Naive thymus-derived CD8-positive, alpha-beta T cell (primary cell): ENCODE measurements at places on chromosomes 4 and X. TPM values are rescaled to one million over a fixed set of nuclear protein-coding genes. Genes with fewer than 3 reads are reported as not detected.

TMPRSS11B gene
- total RNA-seq = not detected

DNA sequence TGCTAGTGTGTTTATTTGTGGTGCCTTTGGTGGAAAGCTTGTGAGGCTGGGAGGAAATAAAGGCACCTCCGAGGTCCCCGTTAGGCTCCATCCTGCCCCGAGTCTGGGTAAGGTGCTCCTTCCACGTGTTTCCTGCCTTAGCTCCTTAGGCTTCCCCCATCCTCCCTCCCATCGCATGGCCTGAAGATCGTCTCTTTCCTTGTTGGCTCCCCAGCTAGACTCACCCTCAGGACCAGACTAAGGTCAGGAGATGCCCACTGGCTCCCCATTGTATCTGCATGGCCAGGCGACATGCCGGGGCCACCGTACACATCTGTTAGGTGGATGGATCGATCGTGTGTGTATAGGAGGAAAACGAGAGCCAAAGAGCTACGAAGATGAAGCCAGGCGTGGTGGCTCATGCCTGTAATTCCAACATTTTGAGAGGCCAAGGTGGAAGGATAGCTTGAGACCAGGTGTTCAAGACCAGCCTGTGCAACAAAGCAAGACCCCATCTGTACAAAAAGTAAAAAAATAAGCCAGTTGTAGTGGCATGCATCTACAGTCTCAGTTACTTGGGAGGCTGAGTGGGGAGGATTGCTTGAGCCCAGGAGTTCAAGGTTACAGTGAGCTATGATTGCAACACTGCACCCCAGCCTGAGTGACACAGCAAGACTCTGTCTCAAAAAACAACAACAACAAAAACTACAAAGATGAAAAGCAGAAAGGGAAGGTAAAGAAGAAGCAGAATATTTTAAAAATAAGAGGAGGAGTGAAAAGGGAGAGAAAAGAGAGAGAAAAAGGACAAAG, 53.7 kb downstream of the SEPSECS start:
- DNase-seq = no peak

FAM184B gene
- total RNA-seq = not detected

DNA sequence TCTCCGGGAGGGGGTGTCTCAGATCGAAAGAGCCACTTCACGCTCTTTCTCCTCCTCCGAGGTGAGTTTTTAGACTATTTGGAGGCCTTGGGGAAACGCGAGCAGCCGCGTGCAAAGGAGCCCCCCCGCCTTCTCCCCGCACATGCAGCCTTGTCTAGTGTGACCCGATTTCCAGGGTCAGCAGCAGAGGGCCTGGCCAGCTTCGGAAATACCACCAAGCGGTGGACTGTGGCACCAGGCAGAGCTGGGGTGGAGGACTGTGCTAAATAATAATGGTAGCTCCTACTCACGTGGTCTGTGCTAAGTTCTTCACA, 79.3 kb upstream of the BCOR start:
- DNase-seq = no peak

DNA sequence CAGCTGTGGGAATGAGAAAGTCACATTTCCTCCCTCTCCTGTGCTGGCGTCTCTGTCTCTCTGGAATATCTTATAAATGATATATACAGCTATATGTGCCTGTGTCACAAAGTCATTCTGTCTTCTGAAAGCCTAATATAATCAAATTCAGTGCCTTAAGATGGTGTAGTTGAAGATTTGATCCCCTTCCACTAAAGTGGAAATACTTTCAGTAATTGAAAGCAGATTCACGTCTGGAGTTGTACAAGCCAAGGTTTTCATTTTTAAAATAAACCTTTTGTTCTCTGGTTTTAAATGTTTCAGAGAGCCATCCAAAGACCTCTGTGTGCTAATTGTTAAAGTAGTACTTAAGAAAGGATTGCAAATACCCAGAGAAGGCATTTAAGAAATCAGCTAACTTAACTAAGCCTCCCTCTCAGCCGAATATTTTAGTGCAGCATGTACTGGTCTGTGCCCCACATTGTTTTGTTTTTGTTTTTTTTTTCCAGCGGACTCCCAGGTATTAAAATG, 206.8 kb downstream of the TENM3 start:
- no peak for DNase-seq

DNA sequence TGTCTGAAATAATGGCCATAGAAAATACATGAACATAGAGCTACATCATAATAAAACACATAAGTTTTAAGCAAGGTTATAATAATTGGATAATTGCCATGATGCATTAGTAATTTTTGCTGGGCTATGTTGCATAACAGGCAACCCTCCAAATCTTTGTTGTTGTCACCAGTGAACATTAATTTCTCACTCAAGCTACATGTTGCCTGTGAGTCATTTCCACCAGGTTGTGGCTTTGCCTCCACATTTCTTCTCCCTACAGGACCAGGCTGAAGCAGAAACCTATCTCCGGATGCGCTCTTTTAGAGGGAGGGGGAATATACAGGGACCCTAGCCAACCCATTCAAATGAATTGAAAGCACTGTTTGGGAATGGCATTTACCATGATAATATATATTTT, 347.7 kb downstream of the GABRG1 start:
- no peak for DNase-seq

SLC16A2 gene
- 0.65 TPM for total RNA-seq

CTAG1A gene
- total RNA-seq = not detected

- DNase-seq = no peak
Measured at GRCh38 chr4:89422441-89422990, 114.9 kb upstream of the GPRIN3 start.

- DNase-seq = no peak
Measured at GRCh38 chrX:39421006-39421405, 619.7 kb downstream of the MID1IP1 start.

DNA sequence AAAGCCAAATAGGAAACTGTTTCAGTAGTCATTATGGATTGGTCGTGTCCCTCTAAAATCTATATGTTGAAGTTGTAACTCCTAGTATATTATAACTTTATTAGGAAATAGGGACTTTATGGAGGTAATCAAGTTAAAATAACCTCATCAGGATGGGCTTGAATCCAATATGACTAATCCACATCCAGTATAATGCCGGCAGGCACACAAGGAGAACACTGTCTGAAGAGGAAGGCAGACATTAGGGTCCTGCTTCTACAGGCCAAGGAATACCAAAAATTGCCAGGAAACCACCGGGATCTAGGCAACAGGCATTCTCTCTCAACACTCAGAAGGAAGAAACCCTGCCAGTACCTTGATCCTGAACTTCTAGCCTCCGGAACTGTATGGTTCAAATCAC, 130.3 kb downstream of the ATP10D start:
- DNase-seq = no peak

- no peak for DNase-seq
Measured at GRCh38 chrX:375181-376036, 11.3 kb downstream of the PPP2R3B start.

PAGE2B gene
- 0.99 TPM for total RNA-seq

DNA sequence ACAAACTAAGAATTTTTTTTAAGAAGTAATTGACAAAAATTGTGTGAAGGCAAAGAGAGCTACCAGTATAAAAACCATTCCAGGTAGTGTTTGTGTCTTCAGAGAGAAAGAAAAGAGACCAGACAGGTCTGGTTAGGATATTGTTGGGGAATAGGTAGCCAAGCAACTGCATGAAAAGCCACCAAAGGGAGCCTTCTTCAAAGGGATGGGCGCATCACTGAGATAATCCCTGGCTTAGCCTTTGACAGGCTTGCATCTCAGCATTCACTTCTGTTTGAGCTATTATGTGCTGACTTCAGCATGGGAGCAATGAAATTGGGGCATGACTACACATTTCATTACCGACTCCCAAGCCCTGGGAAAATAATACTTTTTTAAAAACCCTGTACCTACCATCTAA, 496.6 kb downstream of the IL1RAPL1 start:
- DNase-seq = no peak

SASH3 gene
- total RNA-seq = 158 TPM

DNA sequence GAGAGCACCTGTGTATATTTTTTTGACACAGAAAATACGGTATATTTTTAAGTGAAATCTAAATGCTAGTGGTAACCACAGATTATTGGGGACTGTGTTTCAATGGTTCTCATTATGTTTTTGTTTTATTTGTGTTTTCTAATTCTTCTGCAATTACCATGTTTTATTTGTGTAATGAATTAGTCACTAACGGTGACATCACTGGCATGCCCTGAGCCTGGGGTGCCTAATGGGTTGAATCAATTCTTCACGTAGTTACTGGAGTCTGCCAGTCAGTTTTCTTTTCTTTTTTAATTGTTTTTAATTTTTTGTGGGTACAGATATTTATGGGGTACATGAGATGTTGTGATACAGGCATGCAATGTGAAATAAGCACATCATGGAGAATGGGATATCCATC, 168.8 kb downstream of the RELL1 start:
- DNase-seq = no peak

ETDB gene
- not detected for total RNA-seq

DNA sequence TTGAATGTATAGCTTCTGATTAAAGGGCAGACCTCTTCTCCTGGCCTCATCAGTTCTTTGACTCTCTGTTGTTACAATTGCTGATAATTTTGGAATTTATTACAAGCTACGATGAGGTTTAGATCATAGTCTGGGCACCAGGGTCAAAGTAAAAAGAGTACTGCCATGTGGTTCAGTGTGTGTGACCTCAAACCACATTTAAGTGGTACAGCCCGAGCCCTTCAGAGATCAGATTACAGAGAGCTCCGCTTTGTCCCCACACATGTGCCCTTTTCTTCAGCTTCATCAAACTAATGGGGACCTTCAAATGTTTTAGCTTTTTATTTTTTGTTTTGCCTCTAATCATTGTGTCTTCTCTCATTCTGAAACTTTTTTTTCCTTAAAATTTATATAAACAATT, 37.1 kb downstream of the SPANXN2 start:
- DNase-seq = no peak

GRCh38 chr4:107094976-107095375, 58.9 kb upstream of the DKK2 start:
- DNase-seq = no peak

DNA sequence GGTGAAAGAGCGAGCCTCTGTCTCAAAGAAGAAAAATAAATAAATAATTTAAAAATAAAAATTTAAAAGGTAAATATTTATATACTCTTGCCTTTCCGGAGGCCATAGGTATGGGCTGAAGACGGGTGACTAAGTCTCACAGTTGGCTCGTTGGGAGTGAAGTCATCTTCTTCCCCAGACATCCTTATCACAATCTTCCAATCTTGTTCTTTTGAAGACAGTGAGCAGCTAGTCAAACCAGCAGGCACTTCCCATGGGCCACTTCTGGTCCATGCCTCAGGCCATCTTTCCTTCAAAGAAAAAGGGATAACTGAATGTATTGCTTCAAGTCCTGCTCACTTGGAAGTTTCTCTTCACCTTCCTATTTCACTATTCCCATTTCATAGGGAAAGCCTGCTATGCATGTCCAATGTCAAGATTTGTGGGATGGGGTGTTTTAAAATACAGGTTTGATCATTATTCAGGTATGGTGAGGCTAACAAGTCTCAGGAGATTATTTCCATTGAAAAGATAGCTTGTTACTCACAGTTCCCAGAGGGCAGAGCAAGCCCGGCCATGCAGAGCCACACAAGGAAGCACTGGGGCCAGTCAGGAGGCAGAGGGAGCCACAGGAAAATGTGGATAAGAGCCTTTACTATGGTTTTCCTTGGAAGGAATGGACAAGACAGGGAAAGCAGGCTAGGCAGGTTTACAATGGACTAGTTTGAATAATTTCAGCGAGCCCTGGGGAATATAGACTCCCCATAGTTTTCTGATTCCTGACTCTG, 33.3 kb upstream of the VCX2 start:
- DNase-seq = no peak

SSX2 gene
- not detected for total RNA-seq

DNA sequence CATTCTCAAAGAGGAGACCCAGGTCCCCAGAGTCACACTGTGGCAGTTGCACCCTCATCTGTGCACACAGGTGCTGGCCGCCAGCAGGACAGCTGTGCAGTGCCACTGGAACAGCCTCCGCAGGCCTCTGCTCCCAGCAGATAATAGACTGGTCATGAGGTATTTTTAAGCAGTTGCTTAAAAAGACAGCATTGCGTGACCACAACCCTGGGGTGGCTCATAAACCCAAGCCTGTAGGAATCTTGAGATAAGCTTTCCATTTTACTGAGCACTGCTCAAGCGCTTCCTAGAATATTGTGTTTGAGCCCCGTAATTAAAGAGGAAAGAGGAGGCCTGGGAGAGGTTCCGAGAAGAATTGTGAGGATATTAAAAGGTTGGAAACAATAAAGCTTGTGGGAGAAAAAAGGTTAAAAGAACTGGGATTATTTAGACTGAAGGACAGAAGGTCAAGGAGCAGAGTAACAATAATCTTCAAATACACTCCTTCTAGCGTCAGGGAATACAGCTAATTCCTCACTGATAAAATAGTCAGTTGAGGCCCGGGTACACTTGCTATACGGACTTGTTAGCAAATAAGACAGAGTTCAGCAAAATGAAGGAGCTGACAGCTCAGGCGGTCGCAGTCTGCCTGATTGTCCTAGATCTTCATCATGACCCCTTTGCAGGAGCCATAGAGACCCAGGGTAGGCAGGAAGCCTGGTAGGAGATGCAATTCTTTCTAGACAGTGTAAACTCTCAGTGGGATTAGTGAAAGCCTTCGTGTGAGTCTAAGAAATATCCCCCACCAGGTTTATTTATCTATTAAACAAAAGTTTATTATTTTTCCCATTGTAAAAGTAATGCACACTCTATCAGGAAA, 86.2 kb upstream of the KIT start:
- DNase-seq = no peak

- no peak for DNase-seq
Measured at GRCh38 chrX:3428792-3429191, 82.3 kb upstream of the MXRA5 start.

JCHAIN gene
- total RNA-seq = 6.9 TPM

DNA sequence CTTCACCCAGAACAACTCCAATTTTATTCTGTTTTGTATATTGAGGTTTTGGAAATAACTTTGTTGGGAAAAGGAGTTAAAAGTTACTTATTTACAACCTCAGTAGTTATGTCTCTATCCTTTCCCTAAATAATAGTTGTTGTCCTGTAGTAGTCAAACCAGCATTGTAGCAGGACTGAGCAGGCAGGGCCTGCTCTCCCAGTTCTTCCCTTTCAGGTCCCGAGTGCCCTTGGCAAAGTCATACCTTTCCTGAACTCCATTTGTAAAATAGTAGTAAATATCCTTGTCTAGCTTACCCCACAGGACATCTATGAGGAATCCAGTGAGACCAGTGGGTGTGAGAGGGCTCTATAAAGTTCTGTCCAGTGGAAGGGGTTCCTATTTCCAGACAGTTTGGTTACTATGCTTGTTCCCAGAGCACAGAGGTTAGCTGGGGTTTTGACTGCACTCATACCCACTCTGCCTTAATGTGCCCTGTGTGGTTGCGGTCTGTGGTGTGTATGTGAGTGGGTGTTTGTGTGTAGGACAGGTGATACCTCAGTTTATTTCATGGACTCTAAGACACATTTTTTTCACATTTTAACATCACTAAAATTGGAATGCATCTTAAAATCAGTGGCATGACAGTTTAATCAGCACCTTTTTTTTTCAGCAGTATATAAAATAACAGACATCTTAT, 136.3 kb downstream of the AMMECR1 start:
- no peak for DNase-seq

DNA sequence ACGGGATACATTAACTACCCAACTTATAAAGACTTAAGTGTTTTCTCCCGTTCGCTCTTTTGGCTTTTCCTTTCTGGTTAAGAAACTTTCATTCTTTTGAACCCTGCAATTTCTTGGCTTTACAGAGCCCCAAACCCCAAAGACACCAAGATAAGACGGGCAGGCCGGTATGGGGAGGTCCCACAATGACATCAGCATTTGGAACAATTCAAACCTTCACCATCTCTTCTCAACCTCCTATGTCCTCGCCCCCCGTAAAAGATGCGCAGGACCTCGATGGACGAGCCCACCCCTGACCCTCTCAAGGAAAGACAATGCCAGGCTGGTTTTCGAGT, 999 bp downstream of the ZNF518B start:
- no peak for DNase-seq
